Spinal cord (tissue), 10 donors: ENCODE measurements at places on chromosomes 11 and 22. TPM values are rescaled to one million over a fixed set of nuclear protein-coding genes. Genes with fewer than 3 reads are reported as not detected.
A peak's percentile ranks its signal among the peaks of the same experiment; 100 is the strongest.

DNA sequence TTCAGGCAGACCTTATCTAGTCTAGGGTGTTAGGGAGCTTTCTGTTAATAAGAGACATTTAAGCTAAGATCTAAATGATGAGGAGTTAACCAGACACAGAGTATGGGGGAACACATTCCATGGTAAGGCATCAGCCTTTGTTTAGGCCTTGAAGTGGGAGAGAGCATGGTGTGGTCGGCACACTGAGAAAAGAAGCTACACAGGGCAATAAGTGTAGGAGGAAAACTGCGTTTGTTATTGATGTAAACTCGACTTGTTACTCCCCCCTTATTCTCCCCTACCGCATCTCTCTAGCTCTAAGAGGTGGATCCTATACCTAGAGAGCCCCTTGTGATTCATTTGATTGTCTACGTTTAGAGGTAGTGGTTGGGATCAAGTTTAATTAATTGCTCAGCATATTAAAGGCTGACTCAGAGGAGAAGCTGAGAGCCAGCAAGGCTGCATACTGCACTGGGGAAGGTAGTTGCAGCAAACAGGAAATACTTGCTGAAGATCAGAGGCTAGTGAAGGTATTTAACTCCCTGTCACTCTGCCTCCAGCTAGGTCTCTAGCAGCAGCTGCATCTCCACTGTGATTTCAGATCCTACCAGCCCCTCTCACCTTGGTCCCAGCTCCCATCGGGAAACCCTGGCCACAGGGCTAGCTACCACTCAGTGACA is 86.8 kb upstream of the TEAD1 start:
- H3K4me3 ChIP-seq: no peak overlapping the region
- no peaks in the 10 kb centered on the region for H3K4me1 ChIP-seq
- no peak for DNase-seq
- no peaks in the 10 kb centered on the region for H3K27me3 ChIP-seq
- no peaks in the 10 kb centered on the region for H3K36me3 ChIP-seq

GRCh38 chr11:64900263-64900678 is 16.7 kb downstream of the ATG2A start:
- H3K27me3 ChIP-seq: no peaks in the 10 kb centered on the region
- H3K4me3 ChIP-seq: no peak overlapping the region
- DNase-seq: no peak
- H3K4me1 ChIP-seq: no peaks in the 10 kb centered on the region
- H3K36me3 ChIP-seq: peaks cover 96% of the 10 kb centered on the region
- no peak overlapping the region for H3K27ac ChIP-seq

DNA sequence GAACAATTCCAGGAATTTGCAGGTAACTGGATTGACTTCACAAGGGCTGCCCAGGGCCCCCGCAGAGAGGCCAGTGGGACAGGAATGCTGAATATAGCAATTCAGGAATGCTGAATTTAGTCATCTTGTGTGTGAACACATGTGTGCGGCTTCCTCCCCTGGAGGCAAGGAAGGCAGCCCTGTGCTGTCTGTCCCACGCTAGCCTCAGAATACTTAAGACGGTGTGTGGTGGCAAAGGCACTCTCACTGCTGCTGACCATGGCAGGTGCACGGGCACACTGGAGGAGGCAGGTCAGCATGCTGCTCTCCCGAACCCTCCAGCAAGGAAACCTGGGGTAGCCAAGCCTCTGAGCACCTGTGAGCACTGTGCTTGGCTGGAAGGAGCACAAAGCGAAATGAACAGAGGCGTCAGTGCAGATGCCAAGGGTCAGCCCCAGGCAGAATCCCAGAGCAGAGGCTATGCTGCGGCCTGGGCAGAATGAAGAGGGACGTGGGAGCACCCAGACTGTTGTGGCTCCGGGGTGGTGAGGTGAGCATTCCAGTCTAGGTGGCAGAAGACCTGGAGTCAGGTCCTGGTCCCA is 2.7 kb downstream of the GNAZ start:
- H3K27me3 ChIP-seq: no peaks in the 10 kb centered on the region
- no peak overlapping the region for H3K4me3 ChIP-seq
- H3K36me3 ChIP-seq: peaks cover 46% of the 10 kb centered on the region
- no peak overlapping the region for H3K27ac ChIP-seq
- no peak for DNase-seq

GRCh38 chr11:2796091-2796490 is 89.5 kb downstream of the CDKN1C start:
- H3K4me1 ChIP-seq: peaks cover 46% of the 10 kb centered on the region
- H3K27me3 ChIP-seq: peaks cover 3% of the 10 kb centered on the region
- H3K36me3 ChIP-seq: peaks cover 2% of the 10 kb centered on the region

GRCh38 chr22:37545703-37546436 is 14.4 kb upstream of the CDC42EP1 start:
- no peaks in the 10 kb centered on the region for H3K36me3 ChIP-seq
- H3K4me1 ChIP-seq: peaks cover 72% of the 10 kb centered on the region
- no peak for DNase-seq
- peaks cover 3% of the 10 kb centered on the region for H3K27me3 ChIP-seq
- peak overlapping the region; percentile 97 for H3K27ac ChIP-seq

DNA sequence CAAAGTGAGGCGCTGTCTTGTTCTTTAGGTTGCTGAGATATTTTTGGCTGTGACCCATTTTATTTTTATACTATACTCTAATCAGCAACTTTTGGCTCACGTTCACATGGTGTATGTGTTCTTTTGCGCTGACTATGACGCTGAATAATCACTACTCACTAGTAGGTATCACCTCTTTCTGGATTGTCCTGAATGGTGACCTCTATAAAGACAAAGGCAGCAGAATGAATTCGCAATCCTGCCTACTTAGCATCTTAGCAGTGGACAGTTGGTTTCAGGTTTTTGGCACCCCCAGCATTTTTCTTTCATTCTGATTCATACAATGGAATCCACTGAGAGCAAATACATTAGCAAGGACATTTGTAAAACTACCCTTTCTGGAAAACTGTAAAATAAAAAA is 351.3 kb downstream of the JRKL start:
- no peak overlapping the region for H3K27ac ChIP-seq
- H3K4me1 ChIP-seq: no peaks in the 10 kb centered on the region
- no peak for DNase-seq
- no peaks in the 10 kb centered on the region for H3K27me3 ChIP-seq

Gene HBD
- total RNA-seq: 0.17 TPM

Gene ME3
- total RNA-seq: 45.3 TPM

GRCh38 chr11:2795491-2795991 is 90.0 kb downstream of the CDKN1C start:
- no peak overlapping the region for H3K4me3 ChIP-seq
- no peak overlapping the region for H3K27ac ChIP-seq
- no peak for DNase-seq
- peaks cover 49% of the 10 kb centered on the region for H3K4me1 ChIP-seq
- H3K36me3 ChIP-seq: peaks cover 2% of the 10 kb centered on the region

Gene DLG2
- 37.7 TPM for total RNA-seq

DNA sequence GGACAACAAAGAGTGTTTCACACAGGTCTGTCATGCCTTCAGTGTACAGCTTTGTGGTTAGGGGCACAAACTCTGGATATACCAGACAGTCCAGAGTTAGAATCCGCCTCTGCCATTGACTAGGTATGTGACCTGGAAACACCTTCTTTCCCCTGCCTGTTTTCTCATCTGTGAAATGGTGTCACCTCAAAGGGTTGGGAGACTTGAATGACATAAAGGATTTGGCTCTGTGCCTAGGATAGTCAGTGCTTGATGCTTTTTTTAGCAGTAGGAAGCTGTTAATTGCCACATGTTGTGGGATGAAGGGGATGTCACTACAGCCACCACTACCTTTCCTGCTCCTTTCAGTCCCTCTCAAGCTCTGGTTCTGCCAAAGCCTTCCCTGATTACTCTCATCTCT is 17.4 kb upstream of the LRRC55 start:
- no peak for DNase-seq
- no peak overlapping the region for H3K4me3 ChIP-seq
- no peak overlapping the region for H3K27ac ChIP-seq
- no peaks in the 10 kb centered on the region for H3K4me1 ChIP-seq

DNA sequence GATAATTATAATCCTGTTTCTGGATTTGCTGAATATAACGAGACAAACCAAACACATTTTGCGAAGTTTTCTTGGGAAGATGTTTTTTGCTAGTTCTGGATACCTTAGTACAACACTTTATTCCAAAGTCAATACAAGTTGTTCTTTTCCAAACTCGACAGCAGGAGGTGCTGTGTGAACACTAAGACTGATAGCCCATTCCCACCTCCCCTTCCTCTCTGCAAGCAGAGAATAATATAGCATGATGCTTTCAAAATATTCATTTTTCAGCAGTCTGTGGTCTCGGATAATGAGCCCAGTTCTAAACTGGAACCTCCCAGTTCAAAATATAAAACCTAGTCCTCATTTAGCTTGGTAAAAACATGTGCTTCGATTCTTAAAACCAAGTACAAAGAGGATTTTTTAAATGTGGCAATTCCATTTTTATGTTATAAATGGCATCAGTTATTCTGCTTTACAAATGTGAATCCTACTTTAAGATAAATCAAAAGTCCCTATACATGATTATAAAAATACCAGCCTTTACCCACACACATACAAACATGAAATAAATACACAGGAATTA is 129.1 kb downstream of the DCDC1 start:
- H3K4me1 ChIP-seq: no peaks in the 10 kb centered on the region

GRCh38 chr11:14973621-14974514 is 1.7 kb upstream of the CALCA start:
- peaks cover 82% of the 10 kb centered on the region for H3K27me3 ChIP-seq
- no peak for DNase-seq
- peaks cover 32% of the 10 kb centered on the region for H3K4me1 ChIP-seq
- H3K36me3 ChIP-seq: no peaks in the 10 kb centered on the region

Gene SSH3
- 7.1 TPM for total RNA-seq

DNA sequence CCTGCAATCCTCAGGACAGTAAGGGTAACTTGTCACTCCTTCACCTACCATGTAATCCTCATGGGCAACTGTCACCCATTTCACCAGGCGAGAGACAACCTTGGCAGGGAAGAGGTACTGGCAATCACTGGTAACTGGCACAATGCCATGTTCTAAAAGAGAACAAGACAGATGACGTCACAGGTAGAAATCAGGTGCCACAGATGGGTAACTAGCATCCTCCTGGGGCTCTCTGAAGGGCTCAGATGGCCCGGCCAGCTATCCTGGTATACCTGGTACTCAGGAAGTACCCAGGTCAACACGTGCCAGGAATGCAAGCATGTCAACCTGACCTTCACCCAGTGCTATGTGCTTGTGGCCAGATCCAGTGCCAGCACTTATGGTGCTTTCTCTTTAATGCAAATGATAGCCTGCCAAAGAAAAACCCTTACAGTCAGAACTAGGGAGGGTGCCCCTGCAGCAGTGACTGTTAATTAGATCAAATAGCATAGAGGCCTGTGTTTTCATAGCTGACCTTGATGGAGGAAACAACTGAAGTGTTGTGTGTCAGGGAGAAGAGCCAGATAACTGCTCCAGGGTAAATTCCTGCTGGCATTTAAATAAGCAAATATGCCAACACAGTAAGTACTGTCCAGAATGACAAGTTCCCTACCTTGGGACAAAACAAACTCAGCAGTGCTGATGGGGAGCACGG is 36.2 kb downstream of the THOC5 start:
- DNase-seq: no peak
- no peak overlapping the region for H3K4me3 ChIP-seq
- H3K27me3 ChIP-seq: no peaks in the 10 kb centered on the region
- H3K4me1 ChIP-seq: no peaks in the 10 kb centered on the region
- peaks cover 75% of the 10 kb centered on the region for H3K36me3 ChIP-seq

- peaks cover 93% of the 10 kb centered on the region for H3K4me1 ChIP-seq
- H3K4me3 ChIP-seq: peak overlapping the region; percentile 27
- peaks cover 37% of the 10 kb centered on the region for H3K27me3 ChIP-seq
- peaks cover 23% of the 10 kb centered on the region for H3K36me3 ChIP-seq
- DNase-seq: no peak
These were observed 6.4 kb downstream of the ELFN2 start for GRCh38 chr22:37420686-37421467.

GRCh38 chr11:71336996-71337754 is 84.8 kb upstream of the SHANK2 start:
- H3K4me3 ChIP-seq: no peak overlapping the region
- no peak overlapping the region for H3K27ac ChIP-seq
- peaks cover 8% of the 10 kb centered on the region for H3K4me1 ChIP-seq
- no peak for DNase-seq
